ENCODE measurements at places on chromosomes 3 and 15.

DNA sequence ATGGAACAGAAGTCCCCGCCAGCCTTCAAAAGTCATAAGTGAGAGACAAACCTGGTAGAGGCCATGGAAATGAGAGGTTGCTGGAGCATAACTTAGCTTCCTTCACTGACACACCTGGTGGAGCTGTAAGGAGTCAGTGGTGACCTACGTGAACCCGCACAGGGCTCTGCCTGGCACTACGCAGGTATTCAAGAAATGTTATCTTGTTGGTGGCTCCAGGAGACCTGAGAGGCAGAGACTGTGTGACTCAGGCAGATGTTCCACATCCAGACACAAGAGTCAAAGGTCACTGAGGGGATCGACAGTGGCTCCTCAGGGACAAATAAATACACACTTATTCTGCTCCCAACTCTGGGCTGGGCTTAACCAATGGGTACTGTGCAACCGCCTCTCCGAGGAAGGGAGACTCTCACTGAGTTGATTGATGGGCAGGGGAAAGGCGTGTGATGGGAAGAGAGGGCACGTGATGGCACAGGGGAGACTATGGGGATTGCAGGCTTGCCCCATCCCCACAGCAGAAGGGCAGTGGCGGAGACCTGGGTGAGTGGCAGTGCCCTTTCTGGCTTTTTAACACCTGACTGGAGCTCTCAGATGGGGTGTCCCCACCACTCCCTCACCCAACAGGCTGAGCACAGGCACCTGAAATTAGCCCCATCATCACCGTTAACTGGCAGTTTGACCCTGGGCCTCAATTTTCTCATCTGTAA is 111.7 kb upstream of the SMAD3 start:
- DNase-seq, result no peak

DNA sequence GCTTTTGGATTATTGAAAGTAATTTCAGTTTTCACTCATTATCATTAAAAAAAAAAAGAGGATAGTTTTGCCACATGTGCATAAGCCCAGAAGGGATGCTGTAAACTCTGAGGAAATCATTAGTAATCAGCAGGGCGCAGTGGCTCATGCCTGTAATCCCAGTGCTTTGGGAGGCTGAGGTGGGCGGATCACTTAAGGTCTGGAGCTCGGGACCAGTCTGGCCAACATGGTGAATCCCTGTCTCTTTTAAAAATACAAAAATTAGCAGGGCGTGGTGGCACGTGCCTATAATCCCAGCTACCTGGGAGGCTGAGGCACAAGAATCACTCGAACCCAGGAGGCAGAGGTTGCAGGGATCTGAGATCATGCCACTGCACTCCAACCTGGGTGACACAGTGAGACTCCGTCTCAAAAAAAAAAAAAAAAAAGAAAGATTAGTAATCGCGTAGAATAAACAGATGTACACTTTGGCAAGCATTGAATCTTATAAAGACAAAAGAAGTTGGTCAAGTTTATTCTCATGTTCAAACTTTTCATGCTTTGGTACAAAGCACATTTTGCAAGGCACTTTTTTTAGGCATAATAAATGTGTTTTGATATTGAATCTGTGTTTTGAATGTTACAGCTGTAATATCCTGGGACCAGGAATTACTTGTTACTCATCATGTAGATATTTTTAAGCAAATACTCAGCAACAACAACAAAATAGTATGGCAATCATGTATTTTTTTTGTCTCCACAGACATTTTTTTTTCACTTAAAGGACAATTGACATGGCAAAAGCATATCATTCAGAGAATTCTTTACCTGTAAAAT is 93.2 kb upstream of the AGTR1 start:
- no peak for DNase-seq

DNA sequence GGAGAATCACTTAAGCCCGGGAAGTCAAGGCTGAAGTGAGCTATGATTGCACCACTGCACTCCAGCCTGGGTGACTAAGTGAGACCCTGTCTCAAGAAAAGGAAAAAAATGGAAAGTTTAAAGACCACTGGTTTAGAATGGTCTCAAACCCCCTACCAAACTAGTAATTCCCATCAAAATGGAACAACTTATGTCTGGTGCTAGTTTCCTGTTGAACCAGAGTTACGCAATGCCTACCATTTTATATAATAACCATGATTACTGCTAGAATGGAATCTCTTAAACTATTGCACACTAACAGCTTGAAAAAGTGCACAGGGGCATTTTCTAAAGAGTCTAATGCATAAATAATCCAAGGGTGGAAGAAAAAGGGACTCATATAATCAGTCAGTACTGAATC is 43.6 kb downstream of the DMXL2 start:
- no peak for DNase-seq

DNA sequence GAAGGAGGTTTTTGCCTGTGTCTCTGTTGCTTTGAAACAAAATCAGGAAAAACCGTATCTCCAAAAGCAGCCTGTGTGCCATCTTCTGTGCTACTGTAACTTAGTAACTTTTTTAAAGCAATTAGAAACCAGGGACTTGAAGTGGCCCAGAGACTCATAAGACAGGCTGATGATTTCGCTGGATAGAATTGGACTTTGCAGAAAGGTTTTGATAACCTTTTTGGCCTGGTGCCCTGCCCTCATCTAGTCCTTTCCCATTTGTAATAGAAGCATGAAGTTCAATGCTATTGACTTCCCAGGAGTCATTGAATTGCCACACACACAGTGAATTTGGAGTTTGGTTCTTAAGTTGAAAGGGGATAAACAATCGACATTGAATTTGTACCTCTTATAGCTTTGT is 157.2 kb downstream of the PTPRG start:
- DNase-seq, result no peak

DNA sequence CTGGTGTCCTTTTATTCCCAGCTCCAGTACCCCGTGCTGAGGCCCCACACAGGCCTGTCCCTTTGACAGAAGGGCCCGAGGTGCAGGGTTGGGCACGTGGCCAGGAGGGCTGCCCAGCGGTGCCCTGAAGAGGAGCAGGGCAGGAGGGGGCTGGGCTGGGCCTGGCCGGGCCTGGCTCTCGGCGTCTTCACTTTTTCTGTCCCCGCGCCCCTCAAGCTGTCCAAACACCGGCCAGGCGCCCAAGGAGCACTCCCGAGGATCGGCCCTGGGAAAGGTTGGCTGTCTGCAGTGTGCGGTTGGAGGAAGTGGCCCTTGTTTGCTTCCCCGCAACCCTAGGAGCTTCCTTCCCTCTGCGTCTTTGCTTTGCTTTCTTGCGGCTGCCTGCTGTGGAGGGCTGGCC is 84.1 kb downstream of the WNT7A start:
- DNase-seq, result no peak

DNA sequence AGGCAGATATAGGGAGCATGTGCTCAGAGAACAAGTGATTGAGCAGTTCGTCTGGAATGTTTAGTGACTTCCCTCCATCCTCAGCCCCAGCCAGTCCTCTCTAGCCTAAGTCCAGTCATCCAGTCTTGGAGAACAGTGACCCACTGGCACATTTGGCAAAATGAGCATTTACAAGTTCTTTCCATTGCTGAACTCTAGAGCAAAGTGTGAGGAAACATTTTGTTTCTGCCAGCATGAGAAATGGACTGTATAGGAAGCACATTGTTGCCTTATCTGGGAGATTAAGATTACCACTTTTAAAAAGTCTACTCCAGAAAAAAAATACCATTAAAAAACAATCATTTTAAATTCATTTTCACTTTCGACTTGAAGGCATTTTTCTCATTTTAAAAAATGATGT is 353.6 kb downstream of the SHQ1 start:
- no peak for DNase-seq

- DNase-seq, result no peak
These were observed 278.8 kb downstream of the FOXP1 start for GRCh38 chr3:71304684-71305083.

- no peak for DNase-seq
These were observed 54.7 kb upstream of the CA12 start for GRCh38 chr15:63436341-63436740.

- DNase-seq, result peak; percentile 62
These were observed 4.9 kb downstream of the TLR9 start for GRCh38 chr3:52220380-52221026.

- DNase-seq, result no peak
These were observed 79.0 kb downstream of the CHD2 start for GRCh38 chr15:92979011-92979701.

- no peak for DNase-seq
These were observed 158.9 kb upstream of the CADPS start for GRCh38 chr3:63034101-63034500.

- no peak for DNase-seq
These were observed 19.1 kb upstream of the TM4SF18 start for GRCh38 chr3:149352556-149352955.

DNA sequence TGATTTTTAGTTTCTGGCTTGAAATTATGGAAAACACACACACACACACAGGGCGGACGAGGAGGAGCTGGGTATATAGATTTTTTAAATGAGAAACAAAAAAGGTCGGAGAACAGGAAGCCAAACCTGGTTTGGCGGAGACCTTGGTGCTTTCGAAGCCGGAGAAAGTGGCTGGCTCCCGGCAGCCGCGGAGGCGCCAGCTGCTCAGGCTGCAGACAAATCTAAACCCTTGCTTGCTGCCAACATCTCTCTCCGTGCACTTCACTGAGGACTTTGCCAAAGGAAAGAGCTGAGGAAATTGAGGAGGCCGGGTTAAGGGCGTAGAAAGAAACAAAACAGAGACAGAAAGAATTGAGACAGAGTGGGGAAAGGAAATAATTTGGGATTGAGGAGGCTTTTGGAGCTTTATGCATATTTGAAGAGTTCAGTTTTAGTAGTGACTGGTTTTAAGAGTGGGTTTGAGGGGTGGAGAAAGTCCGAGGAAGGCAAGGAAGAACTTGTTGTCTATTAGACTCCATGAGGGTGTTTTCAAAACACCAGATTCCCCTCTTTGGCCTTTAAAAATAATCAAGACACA is 2.2 kb downstream of the ZIC1 start:
- no peak for DNase-seq

GRCh38 chr3:195699860-195700259 is 20.9 kb upstream of the MUC20 start:
- DNase-seq, result no peak

GRCh38 chr3:113832477-113833164 is 6.0 kb upstream of the GRAMD1C start:
- no peak for DNase-seq

DNA sequence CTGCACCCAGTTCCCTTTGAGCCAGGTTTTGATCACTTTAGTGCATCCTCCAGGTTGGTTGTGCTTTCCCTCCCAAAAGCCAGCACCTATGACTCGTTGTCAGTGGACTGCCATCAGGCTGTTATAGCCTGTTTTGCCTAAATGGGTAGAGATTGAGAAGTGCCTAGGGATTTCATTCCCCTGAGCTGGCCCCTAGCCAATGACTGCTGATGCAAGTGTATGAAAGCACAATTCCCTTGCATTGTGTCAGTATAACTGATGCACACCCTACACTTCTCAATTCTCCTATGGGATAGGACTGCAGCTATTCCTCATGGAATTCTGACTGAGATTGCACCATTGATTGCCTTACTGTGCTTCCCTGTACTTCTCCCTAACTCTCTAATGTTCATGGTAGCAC is 102.1 kb upstream of the ARPP21 start:
- no peak for DNase-seq

DNA sequence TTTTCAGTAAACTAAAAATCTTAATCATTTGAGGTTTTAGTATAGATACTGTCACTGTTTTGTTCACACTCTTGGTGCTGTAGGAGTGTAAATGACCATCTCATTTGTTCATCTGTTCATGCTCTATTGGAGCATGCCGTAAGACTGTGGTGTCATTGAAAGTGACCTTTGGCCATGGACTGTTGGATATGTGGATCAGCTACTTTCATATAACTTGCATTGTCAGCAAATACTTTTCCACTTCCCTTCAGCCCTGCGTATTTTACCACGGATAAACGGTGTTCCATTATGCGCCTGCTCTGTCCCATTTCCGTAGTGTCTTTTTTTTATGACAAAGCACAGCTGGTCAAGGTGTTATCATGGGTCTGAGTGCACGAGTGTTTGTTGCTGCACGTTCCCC is 32.6 kb upstream of the SENP5 start:
- DNase-seq, result no peak

DNA sequence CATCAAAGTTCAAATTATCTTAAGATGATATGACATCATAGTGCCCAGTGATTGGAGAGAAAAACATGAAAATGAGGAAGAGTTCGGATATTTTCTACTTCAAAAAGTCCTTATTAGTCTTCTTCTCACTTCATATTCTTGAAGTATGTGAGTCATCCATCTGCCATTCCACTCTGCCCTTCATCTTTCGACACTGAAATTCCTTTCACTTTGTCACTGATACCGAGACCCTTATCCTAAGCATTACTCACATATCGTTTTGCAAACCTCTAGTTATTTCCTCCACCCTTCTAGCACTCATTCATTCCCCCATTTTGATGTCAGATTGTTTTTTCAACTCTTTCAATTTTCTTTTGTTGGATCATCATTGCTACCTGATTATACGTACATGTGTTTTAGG is 4.0 kb downstream of the OR5H14 start:
- DNase-seq, result no peak

GRCh38 chr3:167507954-167508353 is 34.1 kb upstream of the SERPINI2 start:
- no peak for DNase-seq

- no peak for DNase-seq
These were observed 41.5 kb upstream of the MFGE8 start for GRCh38 chr15:88954431-88955277.

- no peak for DNase-seq
These were observed 113.2 kb upstream of the IQSEC1 start for GRCh38 chr3:13186435-13186815.

GRCh38 chr15:71880276-71880675 is 69.9 kb downstream of the NR2E3 start:
- DNase-seq, result no peak

GRCh38 chr3:30577788-30578187 is 28.6 kb upstream of the TGFBR2 start:
- no peak for DNase-seq

GRCh38 chr15:48936666-48937065 is 27.1 kb downstream of the SHC4 start:
- no peak for DNase-seq

DNA sequence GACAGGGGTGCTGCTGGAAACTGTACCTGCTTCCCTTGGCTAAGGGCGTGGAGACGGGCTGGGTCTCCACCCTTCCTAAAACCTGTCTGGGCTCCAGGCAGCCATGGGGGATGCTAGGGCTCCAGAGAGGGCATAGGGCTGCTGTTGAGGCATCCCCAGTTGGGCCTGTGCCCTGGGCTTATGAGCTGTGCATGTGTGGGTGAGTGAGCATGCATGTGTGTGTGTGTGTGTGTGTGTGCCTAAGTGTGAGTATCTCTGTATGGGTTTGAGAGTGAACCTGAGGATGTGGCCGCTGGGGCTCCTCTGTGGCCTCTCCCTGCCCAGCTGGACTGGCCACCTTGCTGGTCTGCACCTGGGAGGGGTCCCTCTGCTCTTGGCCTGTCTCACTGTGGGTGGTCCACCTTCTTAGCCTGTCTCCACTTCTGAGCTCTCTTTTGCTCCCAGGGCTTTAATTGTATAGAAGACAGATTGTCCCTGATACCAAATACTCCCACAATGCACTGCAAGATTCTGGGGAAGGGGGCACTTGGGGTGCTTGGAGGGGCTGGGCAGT is 11.9 kb upstream of the TMEM115 start:
- DNase-seq, result no peak

- no peak for DNase-seq
These were observed 127.9 kb downstream of the SLC25A26 start for GRCh38 chr3:66348704-66349103.

Measured in SW 1271 (cell line).